ENCODE measurements at places on chromosomes 6 and 20. TPM values are rescaled to one million over a fixed set of nuclear protein-coding genes. Genes with fewer than 3 reads are reported as not detected.

Gene SGK2
- polyA plus RNA-seq, result not detected

Gene C6orf89
- polyA plus RNA-seq, result 14.3 TPM

Gene AGER
- not detected for polyA plus RNA-seq

Gene LST1
- polyA plus RNA-seq, result not detected

Measured in Purkinje cell (primary cell).